ENCODE measurements at places on chromosomes 16 and 17. TPM values are rescaled to one million over a fixed set of nuclear protein-coding genes. Genes with fewer than 3 reads are reported as not detected.

The KRT15 gene
- total RNA-seq, result not detected

The DNAAF8 gene
- 0.30 TPM for total RNA-seq

DNA sequence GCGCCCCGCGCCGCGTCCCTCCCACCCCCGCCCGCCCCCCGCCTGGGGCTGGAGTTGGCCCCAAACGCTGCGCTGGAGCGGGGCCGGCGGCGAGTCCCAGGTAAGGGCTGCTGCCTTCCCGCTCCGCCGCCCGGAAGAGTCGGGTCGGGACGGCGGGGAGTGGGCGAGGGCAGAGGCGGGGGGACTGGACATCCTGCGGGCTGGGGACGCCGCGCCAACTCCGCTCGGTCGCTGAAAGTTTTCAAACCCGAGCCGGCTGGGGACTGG lies 469 bp downstream of the GPRC5C start:
- no peak overlapping the region for H3K27ac ChIP-seq
- DNase-seq, result no peak
- peaks cover 43% of the 10 kb centered on the region for H3K27me3 ChIP-seq
- H3K4me3 ChIP-seq, result no peak overlapping the region

GRCh38 chr17:15945527-15946191 lies 729 bp downstream of the ADORA2B start:
- H3K4me3 ChIP-seq, result peak overlapping the region; percentile 86
- no peak overlapping the region for H3K27ac ChIP-seq
- no peak for DNase-seq
- H3K36me3 ChIP-seq, result no peaks in the 10 kb centered on the region
- H3K4me1 ChIP-seq, result peaks cover 13% of the 10 kb centered on the region
- peaks cover 16% of the 10 kb centered on the region for H3K27me3 ChIP-seq

- H3K4me1 ChIP-seq, result no peaks in the 10 kb centered on the region
- no peak for DNase-seq
- H3K27me3 ChIP-seq, result peaks cover 20% of the 10 kb centered on the region
- no peak overlapping the region for H3K27ac ChIP-seq
- no peak overlapping the region for H3K4me3 ChIP-seq
Observed at GRCh38 chr17:41003926-41004325, 4.2 kb upstream of the KRTAP3-2 start.

GRCh38 chr17:48225725-48226567 lies 118.4 kb downstream of the SNX11 start:
- peaks cover 26% of the 10 kb centered on the region for H3K4me1 ChIP-seq
- no peak overlapping the region for H3K27ac ChIP-seq
- no peaks in the 10 kb centered on the region for H3K27me3 ChIP-seq
- no peak for DNase-seq
- H3K4me3 ChIP-seq, result no peak overlapping the region

GRCh38 chr16:50719401-50720337 lies 22.2 kb upstream of the CYLD start:
- DNase-seq, result peak; percentile 35
- peaks cover 8% of the 10 kb centered on the region for H3K36me3 ChIP-seq
- H3K27ac ChIP-seq, result peak overlapping the region; percentile 74
- no peak overlapping the region for H3K4me3 ChIP-seq
- peaks cover 34% of the 10 kb centered on the region for H3K4me1 ChIP-seq

GRCh38 chr16:11705311-11706025 lies 37.2 kb downstream of the TXNDC11 start:
- no peaks in the 10 kb centered on the region for H3K27me3 ChIP-seq
- no peak for DNase-seq
- H3K36me3 ChIP-seq, result no peaks in the 10 kb centered on the region
- peaks cover 8% of the 10 kb centered on the region for H3K4me1 ChIP-seq
- no peak overlapping the region for H3K4me3 ChIP-seq
- no peak overlapping the region for H3K27ac ChIP-seq

Measured in naive thymus-derived CD8-positive, alpha-beta T cell (primary cell).